ENCODE measurements at places on chromosomes 3 and 15.
A peak's percentile ranks its signal among the peaks of the same experiment; 100 is the strongest.

- no peak for DNase-seq
Measured at GRCh38 chr3:133989936-133990702, 39.6 kb downstream of the SLCO2A1 start.

DNA sequence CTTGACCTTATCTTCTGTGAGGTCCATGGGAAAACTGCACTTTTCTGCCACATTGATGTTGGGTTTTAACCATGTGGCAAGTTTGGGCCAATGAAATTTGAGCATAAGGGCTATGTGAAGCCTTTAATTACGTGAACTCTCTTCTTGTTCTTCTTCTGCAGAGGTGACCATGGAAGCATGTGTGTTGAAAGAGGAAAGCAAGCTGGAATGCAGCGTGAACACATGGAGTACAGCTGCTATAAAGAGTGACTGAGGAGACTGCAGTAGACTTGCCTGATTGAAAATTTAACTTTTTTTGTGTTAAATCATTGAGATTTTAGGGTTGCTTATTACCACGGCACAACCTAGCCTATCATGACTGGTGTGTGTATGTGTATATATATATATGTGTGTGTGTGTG, 347.3 kb downstream of the ZIC1 start:
- no peak for DNase-seq

DNA sequence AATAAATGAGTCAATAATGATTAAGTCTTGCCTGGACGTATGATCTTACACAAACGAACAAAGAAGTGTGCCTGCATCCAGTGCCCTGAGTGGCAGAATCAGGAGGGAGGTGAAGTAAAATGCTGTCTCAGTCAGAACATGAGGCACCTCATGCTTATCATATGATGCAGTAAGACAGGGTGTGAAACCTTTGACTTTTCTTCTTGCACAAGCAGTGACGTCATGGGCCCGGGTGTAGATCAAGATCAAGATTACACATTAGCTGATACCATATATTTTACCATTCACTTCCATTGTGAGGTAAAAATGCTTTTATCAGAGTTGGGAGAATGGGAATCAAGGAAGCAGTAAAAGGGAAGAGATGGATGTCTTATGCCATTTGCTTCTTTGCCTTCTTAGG, 291.6 kb upstream of the PLSCR5 start:
- DNase-seq, result no peak

GRCh38 chr3:120567370-120568201, 28.6 kb upstream of the NDUFB4 start:
- DNase-seq, result peak; percentile 21

- DNase-seq, result no peak
Measured at GRCh38 chr3:53104762-53105161, 25.5 kb downstream of the RFT1 start.

DNA sequence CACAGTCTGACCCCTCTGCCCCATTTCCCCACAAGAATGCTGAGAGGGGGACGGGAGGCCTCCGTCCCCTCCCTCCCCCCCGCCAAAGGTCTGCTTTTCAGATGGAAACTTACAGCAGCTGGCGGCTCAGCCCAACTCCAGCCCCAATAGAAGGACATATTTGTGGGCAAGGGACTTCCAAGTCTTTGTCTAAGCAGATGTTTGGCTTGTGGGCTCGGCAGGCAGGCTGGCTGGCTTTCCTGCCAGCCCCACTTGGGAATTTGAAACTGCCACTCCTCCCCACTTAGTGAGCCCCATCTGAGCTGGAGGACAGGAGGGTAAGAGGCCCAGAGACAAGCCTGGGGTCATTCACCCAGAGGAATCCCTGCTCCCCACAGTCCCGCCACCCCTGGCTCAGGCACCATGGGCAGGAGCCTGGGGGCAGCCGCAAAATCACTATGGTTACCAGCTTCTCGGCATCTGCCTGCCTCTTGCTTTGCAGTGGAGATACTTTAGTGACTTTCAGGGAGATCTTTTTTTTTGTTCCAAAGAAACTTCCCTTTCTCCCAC, 53.6 kb downstream of the LMCD1 start:
- DNase-seq, result no peak

DNA sequence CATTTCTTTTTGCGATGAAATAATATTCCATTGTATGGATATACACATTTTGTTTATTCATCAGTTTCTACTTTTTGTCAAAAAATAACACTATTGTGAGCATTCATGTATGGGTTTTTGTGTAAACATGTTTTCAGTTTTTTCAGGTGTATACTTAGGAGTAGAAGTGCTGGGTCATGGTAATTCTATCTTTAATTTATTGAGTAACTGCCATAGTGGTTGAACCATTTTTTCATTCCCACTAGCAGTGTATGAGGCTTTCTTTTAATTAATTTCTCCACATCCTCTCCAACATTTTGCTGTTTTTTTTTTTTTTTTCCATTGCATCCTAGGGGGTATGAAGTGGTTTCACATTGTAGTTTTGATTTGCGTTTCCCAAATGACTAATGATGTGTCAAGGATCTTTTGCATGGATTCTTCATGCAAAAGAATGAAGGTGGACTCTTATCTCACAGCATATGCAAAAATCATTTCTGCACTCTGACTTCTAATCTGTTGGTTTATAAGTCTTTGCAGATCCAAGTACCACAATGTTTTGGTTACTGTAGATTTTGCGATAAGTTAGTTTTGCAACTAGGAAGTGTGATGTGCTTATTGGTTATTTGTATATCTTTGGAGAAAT, 12.6 kb downstream of the ATP2C1 start:
- DNase-seq, result no peak

- DNase-seq, result no peak
Measured at GRCh38 chr15:58544756-58545155, 113.0 kb downstream of the LIPC start.

DNA sequence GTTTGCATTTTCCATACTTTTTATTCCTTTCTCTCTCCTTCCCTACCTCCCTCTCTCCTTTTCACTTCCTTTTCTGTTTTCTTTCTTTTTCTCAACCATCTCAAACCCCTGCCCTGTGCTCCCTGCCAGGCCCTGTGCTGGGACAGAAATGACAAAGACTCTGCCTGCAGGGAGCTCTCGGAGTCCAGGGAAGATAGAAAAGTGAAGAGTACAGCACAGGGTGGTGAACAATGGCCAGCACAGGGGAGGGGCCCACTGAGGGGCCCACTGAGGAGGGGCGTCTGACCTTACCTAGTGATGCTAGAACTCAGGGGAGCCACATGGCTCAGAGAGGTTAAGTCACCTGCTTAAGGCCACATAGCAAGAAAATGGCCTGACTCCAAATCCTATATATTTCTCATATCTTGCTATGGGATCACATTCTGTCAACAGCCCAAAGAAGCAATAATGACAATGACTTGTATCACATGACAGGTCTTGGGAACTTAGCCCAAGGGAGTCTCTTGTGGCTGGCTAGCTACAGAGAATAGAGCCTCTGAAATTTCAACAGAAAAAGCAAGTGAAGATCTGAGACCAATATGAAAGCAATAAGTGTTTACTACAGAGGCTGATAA, 44.3 kb upstream of the ATP2B2 start:
- no peak for DNase-seq

DNA sequence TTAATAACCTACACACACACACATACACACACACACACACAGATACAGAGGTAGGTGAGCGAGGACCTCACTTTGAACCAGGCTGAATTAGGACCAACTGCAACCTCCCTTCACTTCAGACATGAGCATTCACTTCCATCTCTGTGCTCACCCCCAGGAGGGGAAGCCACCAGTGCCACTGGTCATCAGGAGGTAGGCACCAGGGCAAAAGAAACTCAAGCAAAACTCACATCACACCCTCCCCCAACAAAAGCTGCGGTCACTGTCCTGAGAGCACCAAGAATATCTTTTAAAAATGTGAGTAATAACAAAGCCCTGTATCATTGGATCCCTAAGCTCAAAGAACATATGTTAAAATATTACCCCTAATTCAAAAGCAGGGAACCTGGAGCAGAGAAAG, 8.1 kb downstream of the FOXP1 start:
- DNase-seq, result no peak

DNA sequence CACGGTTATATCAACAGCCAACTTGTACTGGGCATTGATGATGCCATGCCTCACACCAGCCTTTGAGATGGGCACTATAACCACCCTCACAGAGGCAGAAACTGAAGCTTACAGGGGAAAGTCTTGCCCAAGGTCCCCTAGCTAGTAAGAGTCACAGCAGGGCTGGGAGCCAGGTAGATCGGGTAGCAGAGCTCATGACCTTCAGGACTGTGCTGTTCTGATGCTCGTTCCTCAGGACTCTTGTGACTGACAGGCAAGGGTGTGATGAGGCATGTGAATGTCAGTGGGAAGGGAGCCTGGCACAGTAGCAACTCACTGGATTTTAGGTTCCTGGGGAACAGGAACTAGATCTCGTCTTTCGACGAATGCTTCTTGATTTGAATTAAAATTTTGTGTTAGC, 65.7 kb downstream of the RLBP1 start:
- DNase-seq, result no peak

DNA sequence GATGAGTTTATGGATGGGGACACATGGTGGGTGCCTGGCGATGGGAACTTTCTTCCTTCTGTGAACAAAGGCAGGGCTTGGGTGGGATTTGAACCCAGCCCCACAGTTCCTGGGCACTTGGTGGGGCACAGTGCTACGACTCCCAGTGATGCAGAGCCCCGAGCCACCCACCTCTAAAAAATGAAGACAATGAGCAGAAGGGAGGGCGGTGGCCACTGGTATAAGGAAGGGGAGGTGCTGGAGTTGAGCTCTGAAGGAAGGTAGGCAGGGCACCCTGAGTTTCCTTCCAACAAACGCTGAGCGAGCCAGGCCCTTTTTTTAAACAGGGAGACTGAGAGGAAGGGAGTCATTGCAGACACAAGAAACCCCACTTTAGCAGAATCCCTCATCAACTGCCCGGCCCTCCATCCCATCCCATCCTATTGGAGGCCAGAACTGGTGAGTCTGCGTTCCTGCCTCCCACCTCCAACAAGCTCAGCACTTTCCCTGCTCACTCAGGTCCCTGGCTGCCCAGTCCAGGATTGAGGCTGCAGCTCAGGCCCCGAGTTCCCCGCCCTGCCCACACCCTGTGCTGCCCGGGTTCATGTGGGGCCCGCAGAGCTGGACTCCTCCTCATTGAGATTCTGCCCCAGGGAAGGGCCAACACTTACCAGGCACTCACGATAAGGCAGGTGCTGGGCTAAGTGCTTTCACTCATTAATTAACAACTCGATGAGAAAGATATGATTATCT, 57.3 kb downstream of the LINGO1 start:
- no peak for DNase-seq

- DNase-seq, result no peak
Measured at GRCh38 chr3:24426896-24427295, 67.8 kb downstream of the THRB start.

- DNase-seq, result no peak
Measured at GRCh38 chr3:183489455-183490210, 61.2 kb upstream of the MCF2L2 start.

DNA sequence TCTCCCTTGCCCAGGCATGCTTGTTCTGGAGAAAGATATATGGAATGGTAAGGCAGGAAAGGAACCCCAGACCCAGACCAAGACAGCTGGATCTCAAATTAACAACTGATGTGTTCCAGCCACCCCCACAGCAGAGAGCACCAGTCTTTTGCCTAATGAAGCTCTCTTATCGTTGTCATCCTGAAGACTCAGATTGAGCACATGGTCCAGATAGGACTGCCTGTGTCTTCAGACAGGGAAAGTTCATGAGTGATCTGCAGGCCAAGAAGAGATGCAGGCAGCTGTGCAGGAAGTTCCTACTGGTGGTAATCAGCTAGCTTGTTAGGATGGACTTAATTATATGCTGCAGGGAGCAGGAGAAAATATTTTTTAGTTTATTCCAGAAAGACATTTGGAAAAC, 53.3 kb downstream of the PPP2R3A start:
- no peak for DNase-seq

DNA sequence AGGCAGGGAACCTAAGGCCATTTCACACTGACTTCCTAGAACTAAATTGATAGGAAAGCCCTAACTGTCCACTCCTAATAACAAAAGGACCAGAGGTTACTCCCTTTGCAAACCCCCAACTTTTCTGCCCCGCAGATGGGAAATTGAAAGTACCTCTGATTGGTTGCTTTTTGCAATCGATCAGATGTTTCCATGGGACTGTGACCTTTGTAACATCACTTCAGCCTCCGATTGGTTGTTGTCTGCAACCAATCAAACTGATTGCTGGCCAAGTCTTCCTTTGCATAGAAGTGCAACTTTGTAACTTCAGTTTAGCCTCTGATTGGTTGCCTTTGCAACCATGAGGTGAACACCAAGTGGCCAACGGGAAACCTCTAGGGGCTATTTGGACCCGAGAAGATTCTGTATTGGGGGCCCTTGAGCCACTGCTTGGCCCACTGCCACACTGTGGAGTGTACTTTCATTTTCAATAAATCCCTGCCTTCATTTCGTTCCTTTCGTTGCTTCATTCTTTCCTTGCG, 11.3 kb upstream of the KNL1 start:
- peak; percentile 44 for DNase-seq

- DNase-seq, result no peak
Measured at GRCh38 chr3:73351423-73352071, 273.2 kb downstream of the PDZRN3 start.

- no peak for DNase-seq
Measured at GRCh38 chr15:69056365-69056764, 41.9 kb downstream of the NOX5 start.

GRCh38 chr3:79572930-79573329, 194.9 kb downstream of the ROBO1 start:
- no peak for DNase-seq

- DNase-seq, result no peak
Measured at GRCh38 chr15:85570336-85570735, 189.9 kb downstream of the AKAP13 start.

GRCh38 chr3:10708216-10708893, 107.7 kb upstream of the SLC6A11 start:
- DNase-seq, result no peak

DNA sequence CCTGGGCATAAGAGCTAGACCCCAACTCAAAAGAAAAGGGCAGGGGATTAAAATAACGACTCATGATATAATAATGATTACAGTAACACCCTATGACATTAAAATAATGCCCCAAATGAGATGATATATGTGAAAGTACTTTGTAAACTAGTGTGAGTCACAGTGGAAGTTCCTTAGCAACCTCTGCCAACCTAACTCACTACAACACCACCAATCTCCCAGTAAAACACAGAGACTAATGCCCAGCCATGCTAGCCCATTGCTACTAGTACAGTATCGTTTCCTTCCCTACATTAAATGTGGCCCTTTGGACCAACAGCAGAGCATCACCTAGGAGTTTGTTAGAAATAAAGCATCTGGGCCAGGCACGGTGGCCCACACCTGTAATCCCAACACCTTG, 11.2 kb upstream of the ADAMTS7 start:
- no peak for DNase-seq

- DNase-seq, result no peak
Measured at GRCh38 chr3:167929968-167930367, 165.8 kb downstream of the GOLIM4 start.

DNA sequence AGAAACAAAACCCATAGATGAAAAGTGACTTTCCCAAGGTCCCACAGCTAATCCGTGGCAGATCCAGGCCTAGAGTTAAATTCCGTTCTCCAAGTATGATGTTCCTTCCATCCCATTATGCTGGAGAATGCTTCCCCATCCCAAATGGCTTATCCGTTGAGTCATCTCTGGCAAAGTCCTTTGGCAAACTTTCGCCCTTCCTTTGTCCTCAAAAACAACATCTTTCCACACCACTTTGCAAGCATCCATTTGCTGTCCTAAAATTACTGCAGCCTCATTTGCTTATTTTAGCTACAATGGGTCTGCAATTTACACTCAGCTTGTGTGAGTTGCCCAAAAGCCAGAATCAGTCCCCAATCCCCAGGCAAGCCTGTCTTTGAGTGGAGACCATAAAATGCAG, 304.0 kb upstream of the TLE3 start:
- no peak for DNase-seq

- DNase-seq, result no peak
Measured at GRCh38 chr15:74008901-74009300, 14.4 kb downstream of the PML start.

- DNase-seq, result no peak
Measured at GRCh38 chr15:63587527-63587926, 9.7 kb upstream of the FBXL22 start.
